ENCODE measurements at places on chromosomes 7 and 10. TPM values are rescaled to one million over a fixed set of nuclear protein-coding genes. Genes with fewer than 3 reads are reported as not detected.

Gene PRRT4
- 0.39 TPM for total RNA-seq

DNA sequence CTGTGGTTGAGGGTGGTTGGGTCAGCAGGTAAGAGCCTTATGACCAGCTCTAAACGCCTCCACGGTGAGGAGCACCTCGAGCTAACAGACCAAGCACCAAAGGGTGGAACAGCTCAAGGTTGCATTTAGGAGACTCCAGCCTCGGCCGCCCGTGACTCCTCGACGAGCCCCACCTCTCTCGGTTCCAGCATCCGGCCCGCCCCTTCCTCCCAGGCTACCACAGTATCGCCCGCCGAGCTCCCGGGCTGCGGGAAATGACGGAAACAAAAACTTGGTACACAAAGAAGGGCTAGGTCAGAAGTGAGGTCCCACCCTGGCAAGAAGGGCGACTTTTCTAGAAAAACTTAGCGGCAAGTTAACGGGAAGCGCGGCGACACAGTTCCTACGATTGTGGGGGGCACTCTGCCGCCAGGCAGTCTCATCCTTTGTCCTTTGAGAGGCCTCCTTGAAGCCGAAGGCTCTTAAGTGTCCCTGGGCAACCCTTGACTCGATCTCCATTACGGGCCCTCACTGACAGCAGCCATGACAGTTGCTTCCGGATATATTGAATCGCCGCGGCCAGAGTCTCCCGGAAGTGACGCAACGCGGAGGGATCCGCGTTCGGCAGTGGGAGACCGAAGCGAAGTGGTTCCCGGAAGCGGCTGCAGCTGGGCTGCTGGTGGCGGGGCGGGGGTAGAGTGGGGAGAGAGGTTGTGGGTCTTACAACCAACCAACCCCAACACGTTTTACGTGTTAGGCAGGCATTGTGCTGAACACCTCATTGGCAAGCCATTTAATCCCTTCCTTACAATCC, 40.2 kb upstream of the ZNF518A start:
- DNase-seq, result peak; percentile 95

Gene CUZD1
- total RNA-seq, result 1.6 TPM

Gene MRPS33
- 104 TPM for total RNA-seq

Gene ZNF727
- total RNA-seq, result 0.84 TPM

- DNase-seq, result no peak
These were observed 140.5 kb downstream of the PRKAG2 start for GRCh38 chr7:151736403-151736909.

Gene SCART1
- 1.7 TPM for total RNA-seq

DNA sequence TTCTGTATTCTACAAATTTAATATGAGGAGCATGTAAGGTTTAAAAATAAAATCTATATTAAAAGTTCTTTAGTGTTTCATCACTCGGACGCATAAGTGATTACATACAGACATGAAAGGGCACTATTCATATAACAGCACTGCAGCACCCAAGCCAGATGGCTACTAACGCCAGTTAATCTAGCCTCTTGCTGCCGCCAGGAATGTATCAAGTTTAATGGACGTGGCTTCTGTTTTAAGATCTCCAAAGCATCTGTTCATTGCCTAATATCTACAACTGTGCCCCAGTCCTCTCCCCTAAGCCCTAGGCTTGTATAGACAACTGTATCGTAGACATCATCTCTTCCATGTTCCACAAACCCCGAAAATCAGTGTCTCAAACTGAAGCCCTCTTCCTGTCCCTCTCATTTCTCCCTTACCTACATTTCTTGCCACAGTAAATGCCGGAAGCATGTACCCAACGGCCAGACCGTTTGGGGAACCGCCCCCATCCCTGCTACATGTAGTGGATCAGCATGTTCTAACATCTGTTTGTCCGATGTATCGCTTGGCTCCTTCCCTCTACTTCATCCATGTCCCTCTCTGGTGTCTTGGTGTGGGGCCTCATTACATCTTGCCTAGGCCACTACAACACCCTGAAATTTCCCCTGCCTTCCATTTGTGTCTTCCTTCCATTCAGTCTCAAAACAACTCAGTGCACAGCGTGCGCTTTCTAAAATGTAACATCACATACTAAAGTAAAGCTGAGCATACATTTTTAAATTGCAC, 147.5 kb upstream of the RSU1 start:
- DNase-seq, result no peak

DNA sequence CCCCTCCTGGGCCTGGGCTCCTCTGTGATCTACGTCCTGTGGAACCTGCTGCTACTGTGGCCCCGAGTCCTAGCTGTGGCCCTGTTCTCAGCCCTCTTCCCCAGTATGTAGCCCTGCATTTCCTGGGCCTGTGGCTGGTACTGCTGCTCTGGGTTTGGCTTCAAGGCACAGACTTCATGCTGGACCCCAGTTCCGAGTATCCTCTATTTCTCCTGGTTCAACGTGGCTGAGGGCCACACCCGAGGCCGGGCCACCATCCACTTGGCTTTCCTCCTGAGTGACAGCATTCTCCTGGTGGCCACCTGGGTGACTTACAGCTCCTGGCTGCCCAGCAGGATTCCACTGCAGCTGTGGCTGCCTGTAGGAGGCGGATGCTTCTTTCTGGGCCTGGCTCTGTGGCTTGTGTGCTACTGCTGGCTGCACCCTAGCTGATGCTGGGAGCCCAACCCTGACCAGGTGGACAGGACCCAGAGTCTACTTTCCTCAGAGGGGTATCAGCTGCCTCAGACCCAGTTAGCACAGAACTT, 37.8 kb upstream of the MMD2 start:
- no peak for DNase-seq

GRCh38 chr7:28688174-28688573, 270.0 kb downstream of the TRIL start:
- DNase-seq, result no peak

GRCh38 chr7:136359333-136359903, 382.3 kb upstream of the MTPN start:
- no peak for DNase-seq

GRCh38 chr10:91694170-91694794, 61.4 kb upstream of the PPP1R3C start:
- DNase-seq, result peak; percentile 31

- DNase-seq, result no peak
These were observed 54.1 kb downstream of the TCF7L2 start for GRCh38 chr10:113004069-113004618.

Gene REEP3
- total RNA-seq, result 20.9 TPM

Gene GDF2
- total RNA-seq, result not detected

DNA sequence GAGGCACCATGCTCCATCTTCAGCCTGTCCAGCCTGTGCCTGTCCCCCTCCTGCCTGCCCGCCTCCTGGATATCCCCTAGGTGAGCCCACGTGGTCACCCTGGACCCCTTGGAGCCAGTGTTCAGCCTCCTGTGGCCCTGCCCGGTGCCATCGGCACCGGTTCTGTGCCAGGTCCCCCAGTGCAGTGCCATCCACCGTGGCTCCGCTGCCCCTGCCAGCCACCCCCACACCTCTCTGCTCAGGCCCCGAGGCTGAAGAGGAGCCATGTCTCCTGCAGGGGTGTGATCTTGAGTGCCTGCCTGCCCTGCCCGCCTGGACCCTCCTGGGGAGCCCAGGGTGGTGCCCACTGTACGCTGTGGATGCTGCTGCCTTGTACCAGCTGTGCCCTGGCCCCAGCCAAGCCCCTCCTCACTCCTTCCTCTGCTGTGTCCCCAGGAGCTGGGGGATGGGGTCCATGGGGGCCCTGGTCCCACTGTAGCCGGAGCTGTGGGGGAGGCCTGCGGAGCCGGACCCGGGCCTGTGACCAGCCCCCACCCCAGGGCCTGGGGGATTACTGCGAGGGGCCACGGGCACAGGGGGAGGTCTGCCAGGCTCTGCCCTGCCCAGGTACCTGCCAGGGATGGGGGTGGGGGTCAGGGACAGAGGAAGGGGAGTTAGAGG, 26.2 kb upstream of the ZNF862 start:
- DNase-seq, result no peak

Gene ERVW-1
- total RNA-seq, result not detected

Gene FFAR4
- not detected for total RNA-seq

Gene EBF3
- total RNA-seq, result not detected

- no peak for DNase-seq
These were observed 23.9 kb upstream of the PLPP4 start for GRCh38 chr10:120433141-120433540.

GRCh38 chr7:38561166-38561565, 70.0 kb downstream of the AMPH start:
- no peak for DNase-seq

GRCh38 chr10:118562851-118563250, 32.6 kb downstream of the PRLHR start:
- no peak for DNase-seq

Data from activated CD4-positive, alpha-beta T cell treated with anti-CD3 and anti-CD28 coated beads for 36 hours (primary cell).